ENCODE measurements at places on chromosomes 6 and 20.

DNA sequence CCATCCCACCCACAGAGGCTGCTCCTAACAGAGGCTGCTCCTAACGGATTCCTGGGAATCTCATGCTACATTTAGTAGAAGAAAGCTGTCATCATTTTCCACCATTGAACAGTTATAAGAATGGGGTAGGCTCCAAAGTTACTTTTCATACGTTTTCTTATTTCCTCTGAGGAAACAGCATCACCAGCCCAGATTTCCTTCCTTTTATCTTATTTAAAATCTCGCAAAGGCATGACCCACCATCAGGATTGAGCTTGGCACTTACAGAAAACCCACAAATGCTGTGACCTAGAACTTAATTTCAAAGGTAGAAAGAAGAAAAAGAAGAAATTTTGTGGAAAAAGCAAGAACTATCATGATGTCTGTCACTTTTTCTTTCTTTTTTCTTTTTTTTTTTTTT lies 168.0 kb downstream of the LY86 start:
- no peak for DNase-seq

DNA sequence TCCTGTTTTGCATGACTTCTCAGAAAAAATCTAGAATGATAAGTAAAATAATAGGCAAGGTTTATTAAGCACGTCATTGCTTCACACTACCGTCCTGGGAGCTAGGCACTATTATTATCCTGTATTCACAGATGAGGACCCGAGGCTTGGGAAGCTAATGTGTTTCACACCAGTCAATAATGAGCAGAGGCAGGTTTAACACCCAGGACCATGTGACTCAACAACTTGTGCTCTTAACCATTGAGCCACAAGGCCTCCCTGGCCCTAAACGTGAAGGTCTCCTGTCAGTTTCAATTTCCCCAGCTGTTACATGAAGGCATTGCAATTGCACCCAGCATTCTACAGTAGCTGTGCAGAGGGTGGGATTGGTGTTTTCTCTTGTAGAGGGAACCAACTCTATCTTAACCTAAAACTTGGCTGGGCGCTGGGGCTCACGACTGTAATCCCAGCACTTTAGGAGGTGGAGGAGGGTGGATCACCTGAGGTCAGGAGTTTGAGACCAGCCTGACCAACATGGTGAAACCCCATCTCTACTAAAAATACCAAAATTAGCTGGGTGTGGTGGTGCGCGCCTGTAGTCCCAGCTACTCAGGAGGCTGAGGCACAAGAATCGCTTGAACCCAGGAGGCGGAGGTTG lies 191.2 kb downstream of the BCAS1 start:
- no peak for DNase-seq

GRCh38 chr20:5691918-5692618 lies 58.1 kb upstream of the SHLD1 start:
- no peak for DNase-seq

GRCh38 chr6:119830494-119831295 lies 481.1 kb upstream of the MAN1A1 start:
- DNase-seq = no peak

- DNase-seq = no peak
Observed at GRCh38 chr20:61841966-61842365, 223.7 kb downstream of the TAF4 start.

GRCh38 chr6:2235777-2236495 lies 9.5 kb downstream of the GMDS start:
- DNase-seq = no peak

- no peak for DNase-seq
Observed at GRCh38 chr6:69138148-69138547, 503.1 kb downstream of the ADGRB3 start.

DNA sequence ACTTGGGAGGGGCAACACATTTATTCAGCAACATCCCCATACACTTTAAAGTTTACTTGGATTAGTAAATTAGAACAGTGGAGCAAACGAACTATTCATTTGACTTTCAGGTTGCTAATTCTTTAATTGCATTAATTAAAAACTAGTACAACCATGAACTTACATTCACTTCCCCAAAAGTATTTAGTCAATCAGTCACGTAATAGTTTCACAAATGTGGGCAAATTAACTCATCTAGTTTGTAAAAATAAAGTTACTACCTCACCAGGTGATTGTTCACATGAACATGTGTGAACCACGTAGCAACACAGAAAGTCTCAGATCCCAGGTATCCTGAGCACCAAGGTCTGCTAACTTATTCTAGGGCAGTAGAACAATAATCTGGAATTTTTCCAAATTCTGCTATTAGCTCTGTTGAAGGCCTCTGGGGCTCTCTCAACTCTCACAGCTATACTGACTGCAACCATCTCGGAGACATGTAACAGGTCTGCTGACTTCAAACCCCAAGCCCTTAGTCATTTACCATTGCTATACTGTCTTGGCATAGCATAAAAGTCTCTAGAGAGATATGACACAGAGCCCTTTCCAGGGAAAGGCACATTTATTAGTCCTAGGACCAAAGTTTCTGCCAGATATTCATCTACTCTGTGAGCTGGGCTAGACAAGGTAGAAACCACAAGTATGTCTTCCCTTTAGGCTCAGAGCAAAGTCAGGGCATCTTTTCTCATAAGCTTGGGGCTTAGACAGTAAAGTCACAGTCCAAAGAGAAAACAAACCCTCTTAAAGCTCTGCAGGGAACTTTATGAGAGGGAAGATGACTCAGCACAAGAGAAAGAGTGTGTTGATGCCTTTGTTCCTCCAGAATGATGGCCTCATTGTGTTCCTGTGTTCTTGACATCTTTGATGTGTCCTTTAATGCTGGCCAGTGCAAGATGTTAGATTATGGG lies 50.9 kb upstream of the CCDC28A start:
- no peak for DNase-seq

- no peak for DNase-seq
Observed at GRCh38 chr6:34390531-34391472, 1.7 kb downstream of the NUDT3 start.

DNA sequence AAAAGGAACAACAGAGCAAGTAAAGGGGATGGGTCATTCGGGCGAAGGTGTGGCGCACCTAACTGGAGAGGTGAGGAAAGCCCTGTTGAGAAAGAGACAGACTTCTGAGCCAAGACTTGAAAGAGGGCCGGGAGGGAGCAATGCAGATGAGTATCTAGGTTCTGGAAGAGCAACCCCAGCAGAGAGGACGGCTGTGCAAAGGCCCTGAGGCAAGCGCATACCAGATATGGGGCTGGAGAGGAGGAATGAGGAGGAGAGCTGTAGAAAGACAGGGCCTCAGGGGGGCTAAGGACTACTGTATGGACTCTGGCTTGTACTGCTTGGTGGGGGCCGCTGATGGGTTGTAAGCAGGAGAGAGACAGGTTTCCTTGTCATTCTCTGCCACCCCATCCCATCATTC lies 21.9 kb downstream of the TRERF1 start:
- no peak for DNase-seq

- DNase-seq = no peak
Observed at GRCh38 chr6:37260444-37260843, 2.5 kb upstream of the TMEM217 start.

- DNase-seq = no peak
Observed at GRCh38 chr6:34341481-34341971, 50.9 kb downstream of the NUDT3 start.

All from activated CD4-positive, CD25-positive, alpha-beta regulatory T cell (primary cell).